NCI-H748 treated with DMSO at 0.1 percent for 48 hours (cell line): ENCODE measurements at places on chromosomes 5 and 9.

DNA sequence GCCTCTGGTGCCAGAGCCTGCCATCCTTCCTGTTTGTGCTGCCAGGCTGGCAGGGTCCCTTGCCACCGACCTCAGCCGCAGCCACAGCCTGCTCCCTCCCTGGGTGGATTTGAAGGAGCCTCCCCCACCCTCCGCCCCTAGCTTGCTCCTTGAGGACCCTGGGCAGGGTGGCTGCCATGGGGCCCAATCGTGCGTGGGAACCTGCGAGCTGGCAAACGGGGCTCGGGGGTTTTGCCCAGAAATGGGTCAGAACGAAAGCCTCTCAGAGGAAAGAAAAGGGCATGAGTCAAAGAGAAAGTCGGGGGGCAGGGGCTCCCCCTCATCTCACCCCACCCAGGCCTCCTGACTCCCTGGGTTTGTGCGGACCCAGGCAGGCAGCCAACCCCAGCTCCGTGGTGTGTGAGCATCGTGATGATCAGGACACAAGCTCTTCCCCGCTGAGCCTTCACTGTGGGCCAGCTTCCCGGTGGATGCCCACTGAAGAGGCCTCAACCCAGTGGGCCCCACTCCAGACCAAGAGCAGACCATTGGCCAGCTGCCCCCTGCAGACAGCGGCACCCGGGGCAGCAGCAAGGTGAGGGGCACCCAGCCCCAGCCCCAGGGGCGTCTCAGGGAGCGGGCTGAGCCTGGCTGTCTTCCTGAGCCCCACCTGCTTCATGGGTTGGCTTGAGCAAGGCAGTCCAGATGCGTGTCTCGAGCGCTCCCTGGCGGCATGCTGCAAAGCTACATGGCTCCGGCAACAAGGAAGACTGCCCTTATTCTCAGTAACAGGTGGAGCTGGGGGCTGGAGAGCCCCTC is 3.0 kb upstream of the FUT7 start:
- DNase-seq, result peak; percentile 65

DNA sequence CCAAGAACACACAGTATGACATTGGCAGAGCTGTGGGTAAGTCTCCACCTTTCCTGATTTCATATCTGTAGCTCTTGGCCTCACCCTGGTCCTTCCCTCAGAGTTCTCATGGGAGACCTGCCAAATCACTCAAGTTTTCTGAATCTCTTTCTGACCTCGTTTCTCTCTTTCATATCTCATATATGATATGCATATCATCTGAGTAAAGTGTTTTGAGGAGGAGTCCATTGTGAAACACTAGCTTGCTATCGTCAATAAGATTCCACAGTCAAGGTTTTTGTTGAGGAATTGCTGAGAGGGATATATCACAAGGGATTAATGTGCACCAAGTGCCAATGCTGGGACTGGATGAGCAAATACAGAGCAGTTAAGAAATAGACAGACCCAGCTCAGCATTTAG is 739.2 kb downstream of the BRINP1 start:
- no peak for DNase-seq

- DNase-seq, result no peak
Observed at GRCh38 chr9:117189121-117189520, 225.7 kb downstream of the ASTN2 start.

GRCh38 chr9:130104491-130105193 is 50.9 kb downstream of the GPR107 start:
- no peak for DNase-seq

GRCh38 chr9:116924462-116925110 is 237.5 kb downstream of the TRIM32 start:
- DNase-seq, result no peak

DNA sequence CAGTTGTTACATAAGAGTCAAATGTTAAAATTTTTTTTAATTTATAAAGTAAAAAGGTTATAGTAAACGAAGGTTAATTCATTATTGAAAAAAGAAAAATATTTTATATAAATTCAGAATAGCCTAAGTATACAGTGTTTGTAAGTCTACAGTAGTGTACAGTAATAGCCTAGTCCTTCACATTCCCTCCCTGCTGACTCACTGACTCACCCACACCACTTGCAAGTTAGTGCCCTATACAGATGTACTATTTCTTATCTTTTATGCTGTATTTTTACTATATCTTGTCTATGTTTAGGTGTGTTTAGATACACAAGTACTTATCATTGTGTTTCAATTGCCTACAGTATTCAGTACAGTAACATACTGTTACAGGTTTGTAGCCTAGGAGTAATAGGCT is 57.6 kb downstream of the MAMDC2 start:
- no peak for DNase-seq

DNA sequence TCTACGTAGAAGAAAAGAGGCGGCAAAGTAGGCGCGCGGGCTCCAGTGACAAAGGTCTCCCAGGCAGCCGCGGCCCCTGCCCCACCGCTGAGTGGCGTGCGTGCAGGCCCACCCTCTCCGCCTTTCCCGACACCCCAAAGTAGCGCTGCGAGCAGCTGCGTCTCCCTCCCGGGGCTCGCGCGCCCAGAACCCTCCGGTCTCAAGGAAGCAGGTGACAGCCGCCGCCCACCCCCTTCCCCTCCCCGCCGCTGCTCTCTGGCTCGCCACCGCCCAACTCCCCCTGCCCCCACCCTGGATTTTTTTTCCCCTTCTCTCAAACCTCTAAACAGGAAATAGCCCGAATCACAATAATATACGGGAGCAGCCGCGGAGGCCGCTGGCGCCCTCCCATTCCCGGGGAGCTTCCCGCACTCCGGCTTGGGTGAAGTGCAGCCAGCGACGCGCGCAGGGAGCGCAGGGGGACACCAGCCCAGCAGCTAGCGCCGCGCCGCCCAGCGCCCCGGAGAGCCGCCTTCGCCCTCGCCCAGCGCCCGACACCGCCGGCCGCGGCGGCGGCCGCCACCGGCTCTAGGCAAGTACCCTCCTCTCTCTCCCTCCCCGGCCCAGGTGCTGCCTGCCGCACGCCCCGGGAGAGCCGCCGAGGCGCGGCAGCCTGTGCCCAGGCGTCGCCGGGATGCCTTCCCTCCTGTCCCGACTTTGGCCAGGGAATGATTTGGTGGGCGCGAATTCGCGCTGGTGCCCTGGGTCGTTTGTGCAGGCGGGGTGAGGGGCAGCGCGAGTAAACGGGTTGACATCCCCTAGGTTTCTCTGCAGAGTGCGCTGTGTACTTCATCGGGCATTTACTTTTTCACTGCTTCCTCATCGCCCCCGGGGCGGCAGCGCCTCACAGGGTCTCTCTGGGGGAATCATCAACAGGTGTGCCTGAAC is 52.7 kb upstream of the TJP2 start:
- DNase-seq, result peak; percentile 69

DNA sequence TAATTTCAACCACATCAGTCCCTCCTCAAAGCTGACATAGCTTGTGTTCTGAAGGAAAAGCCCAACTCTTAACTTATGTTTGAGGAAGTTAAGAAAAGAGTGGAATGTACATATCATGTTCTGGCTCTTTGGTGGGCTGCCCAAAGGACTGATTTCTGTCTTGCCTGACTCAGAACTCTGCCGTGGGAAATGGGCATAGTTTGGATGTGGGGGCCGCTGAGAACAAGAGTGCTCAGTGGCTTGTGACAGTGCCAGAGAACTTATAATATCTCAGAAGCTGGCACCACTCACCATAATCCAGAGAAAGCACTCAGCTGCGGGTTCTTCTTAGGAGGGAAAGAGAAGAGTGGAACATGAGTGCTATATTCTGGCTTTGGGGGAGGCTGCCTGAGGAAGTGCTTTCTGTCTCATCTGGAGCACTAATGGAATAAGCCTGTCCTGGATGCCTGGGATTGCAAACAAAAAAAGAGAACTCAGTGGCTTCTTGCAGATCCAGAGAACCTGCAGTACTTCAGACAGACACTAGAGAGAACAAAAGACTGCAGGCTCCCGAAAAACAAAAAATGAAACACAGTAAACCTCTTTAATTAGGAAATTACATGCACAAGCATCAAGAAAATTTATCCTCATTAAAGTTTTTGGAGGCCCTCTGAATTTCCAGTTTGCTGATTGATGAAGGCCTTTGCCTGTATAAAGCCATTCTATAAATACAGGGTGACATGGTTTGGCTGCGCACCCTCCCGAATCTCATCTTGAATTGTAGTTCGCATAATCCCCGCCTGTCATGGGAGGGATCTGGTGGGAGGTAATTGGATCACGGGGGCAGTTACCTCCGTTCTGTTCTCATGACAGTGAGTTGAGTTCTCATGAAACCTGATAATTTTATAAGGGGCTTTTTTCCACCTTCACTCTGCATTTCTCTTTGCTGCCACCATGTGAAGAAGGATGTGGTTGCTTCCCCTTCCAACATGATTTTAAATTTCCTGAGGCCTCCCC is 207.0 kb downstream of the DMAC1 start:
- DNase-seq, result no peak

DNA sequence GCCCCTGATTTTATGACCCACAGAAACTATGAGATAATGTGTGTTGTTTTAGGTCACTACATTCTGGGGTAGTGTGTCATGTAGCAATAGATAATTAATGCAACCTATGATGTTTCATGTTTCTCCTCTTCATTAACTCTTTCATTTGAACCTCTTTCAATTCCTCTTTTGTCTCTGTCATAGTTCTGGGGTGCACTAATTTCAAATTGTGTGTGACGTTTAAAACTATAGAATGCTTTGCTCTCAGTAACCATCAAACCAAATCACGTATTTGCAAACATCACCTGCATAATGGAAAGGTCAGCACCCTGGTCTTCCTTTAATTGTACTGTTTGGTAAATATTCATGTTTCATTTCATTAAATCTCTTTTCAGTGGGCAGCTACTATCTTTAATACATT is 621.6 kb downstream of the TLR4 start:
- DNase-seq, result no peak

- DNase-seq, result peak; percentile 52
Observed at GRCh38 chr5:150001660-150002486, 1.3 kb downstream of the HMGXB3 start.

- no peak for DNase-seq
Observed at GRCh38 chr5:171770153-171770552, 15.5 kb upstream of the SMIM23 start.

GRCh38 chr9:130265431-130266235 is at the start of gene HMCN2:
HMCN2 (plus strand) TSS chr9:130265760; CDS start chr9:130265879, 119 bp downstream.
- DNase-seq, result no peak

GRCh38 chr9:124239249-124240073 is 18.3 kb upstream of the NEK6 start:
- no peak for DNase-seq

DNA sequence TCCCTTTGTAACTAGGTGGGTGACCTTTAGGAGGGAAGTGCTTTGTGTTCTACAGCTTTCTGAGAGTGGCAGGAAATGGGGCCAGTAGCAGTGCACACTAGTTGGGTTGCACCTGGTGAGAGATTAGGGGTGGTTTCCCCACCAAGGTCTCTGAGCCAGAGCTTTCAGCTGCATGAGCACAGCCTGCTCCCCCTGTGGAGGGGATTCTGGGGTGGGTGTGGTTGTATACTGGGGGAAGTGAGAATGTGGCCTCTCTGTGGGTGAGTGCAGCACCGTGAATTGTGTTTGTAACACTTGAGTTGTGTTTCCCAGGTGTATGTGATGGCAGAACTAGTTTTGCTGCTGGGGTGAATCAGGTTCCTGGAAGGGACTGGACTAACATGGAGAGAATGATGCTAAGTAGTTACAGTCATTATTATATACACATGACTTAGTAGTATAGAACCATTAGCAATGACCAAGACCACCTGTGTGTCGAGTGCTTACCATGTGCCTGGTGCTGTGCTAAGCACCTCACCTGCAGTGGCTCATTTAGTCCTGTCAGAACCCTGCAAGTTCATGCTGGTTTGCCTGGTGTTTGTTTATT is 11.8 kb upstream of the CXXC5 start:
- no peak for DNase-seq

- no peak for DNase-seq
Observed at GRCh38 chr9:82670000-82670399, 392.9 kb downstream of the RASEF start.

DNA sequence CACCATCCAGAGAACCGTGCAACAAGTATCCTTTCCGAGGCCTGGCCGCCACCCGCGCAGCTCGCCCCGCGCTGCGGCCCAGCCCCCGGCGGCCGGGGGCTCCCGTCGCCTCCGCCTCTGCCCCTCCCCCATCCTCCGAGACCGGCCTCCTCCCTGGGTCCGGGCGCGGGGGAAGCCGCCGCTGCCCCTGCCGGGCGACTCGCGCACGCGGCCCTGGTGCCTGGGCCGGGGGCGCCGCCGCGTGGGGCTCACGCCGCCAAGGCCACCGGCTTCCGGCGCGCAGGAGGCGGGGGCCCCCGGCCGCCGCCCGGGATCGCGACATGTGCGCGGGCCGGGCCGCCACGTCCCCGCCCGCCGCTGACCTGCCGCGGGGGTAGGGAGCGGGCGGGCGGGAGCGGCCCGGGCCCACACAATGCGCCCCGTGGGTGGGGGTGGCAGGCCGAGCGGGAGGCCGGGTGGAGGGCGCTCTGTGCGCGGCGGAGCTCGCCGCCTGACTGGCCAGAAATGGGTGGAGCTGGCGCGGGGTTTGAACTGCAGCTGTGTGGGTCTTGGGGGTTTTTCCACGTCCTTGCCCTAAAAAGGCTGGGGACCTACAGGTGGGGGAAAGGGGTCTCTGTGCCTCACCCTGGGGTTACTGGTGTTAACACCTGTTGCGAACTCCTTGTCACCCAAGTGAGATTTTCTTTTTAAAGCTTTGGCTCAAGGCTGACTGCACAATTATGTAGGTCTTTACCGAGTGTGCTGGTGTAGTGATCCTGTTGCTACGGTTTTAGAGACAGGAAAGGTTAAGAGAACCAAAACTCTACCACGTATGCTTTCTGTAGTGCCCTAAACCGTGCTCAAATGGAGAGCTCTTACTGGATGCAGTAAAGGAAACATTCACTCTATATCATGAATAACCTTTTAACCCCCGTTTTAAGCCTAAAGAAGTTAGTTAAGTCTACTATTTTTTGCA is 32.3 kb downstream of the TNPO1 start:
- peak; percentile 24 for DNase-seq

GRCh38 chr5:139012176-139012575 is 137.0 kb upstream of the LRRTM2 start:
- no peak for DNase-seq

- DNase-seq, result no peak
Observed at GRCh38 chr5:109005297-109006009, 257.8 kb downstream of the FER start.

DNA sequence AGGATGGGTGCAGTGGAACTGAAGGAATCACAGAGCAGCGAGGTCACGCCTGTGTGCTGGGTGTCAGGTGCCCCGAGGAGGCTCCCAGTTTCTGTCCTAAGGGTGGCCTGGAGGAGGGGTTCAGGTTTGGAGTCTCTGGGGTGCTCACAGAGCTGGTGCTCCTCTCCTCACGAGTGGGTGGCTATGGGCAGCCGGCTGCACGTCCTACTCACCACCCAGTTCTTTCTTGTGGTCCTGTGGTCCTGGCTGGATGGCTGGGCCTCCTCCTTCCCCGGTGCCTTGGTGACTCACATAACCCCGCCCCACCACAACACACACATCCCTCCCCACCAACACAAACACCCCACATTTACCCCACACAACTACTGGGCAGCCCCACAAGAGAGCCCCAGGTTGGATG is 9.9 kb upstream of the PTGS1 start:
- no peak for DNase-seq

GRCh38 chr5:8436924-8437323 is 568.0 kb downstream of the MTRR start:
- no peak for DNase-seq

GRCh38 chr9:110140276-110140675 is 67.7 kb downstream of the C9orf152 start:
- no peak for DNase-seq

- DNase-seq, result no peak
Observed at GRCh38 chr5:75337366-75338021, 474 bp downstream of the HMGCR start.
